ENCODE measurements at places on chromosomes 4 and X. TPM values are rescaled to one million over a fixed set of nuclear protein-coding genes. Genes with fewer than 3 reads are reported as not detected.

Gene ARMCX1
- total RNA-seq, result 29.5 TPM

Gene MAGEB17
- total RNA-seq, result not detected

Gene SSX2
- not detected for total RNA-seq

Gene KLF3
- 36.3 TPM for total RNA-seq

Gene DRP2
- total RNA-seq, result 162 TPM

Gene AR
- 9.6 TPM for total RNA-seq

Gene EVC
- 134 TPM for total RNA-seq

Gene ARHGEF38
- total RNA-seq, result not detected

Gene SPATA18
- total RNA-seq, result 6.3 TPM

Gene MFAP3L
- 37.4 TPM for total RNA-seq

Gene TRIM61
- total RNA-seq, result not detected

Gene ADH1B
- total RNA-seq, result 1,271 TPM

Gene UTP14A
- total RNA-seq, result 18.0 TPM

Gene CLCN4
- total RNA-seq, result 5.7 TPM

Gene POLN
- 3.3 TPM for total RNA-seq

Gene SLC26A1
- total RNA-seq, result 0.30 TPM

Gene TMEM271
- not detected for total RNA-seq

Gene NLGN4X
- total RNA-seq, result 6.3 TPM

Gene KLKB1
- total RNA-seq, result 1.2 TPM

All from tibial nerve (tissue), 4 donors.